ENCODE measurements at places on chromosomes 3 and 15.
A peak's percentile ranks its signal among the peaks of the same experiment; 100 is the strongest.

DNA sequence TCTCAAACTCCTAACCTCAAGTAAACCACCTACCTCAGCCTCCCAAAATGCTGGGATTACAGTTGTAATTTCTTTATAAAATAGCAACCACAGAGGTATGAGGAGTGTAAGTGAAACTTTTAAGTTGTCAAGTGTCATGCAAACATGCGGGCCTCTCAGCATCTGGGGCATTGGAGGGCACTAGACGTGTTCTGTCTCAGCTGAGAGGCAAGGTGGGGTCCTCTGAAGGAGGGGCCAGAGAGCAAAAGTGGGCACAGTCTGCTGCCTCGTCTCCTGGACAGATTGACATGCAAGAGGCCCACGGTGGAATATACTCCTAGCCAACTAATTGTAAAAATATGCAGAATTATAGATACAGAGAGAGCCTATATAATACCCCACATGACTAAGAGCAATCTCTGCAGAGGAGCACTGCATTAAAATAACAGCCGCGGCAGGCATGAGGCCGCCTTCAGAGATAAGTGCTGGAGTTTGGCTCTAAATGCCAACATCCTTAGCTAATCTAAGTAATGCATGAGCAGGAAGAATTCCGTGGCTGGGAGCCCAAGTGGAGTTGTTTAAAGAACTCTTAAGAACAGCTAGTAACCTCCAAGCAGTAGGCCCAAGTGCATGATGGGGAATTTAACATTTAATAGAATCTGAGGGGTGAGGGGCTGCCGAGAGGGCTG lies 87.8 kb upstream of the RNU6-1 start:
- no peak for DNase-seq

GRCh38 chr3:192802957-192803899 lies 75.9 kb upstream of the FGF12 start:
- peak; percentile 22 for DNase-seq

- DNase-seq, result no peak
These were observed 91.9 kb downstream of the CHDH start for GRCh38 chr3:53754325-53754724.

DNA sequence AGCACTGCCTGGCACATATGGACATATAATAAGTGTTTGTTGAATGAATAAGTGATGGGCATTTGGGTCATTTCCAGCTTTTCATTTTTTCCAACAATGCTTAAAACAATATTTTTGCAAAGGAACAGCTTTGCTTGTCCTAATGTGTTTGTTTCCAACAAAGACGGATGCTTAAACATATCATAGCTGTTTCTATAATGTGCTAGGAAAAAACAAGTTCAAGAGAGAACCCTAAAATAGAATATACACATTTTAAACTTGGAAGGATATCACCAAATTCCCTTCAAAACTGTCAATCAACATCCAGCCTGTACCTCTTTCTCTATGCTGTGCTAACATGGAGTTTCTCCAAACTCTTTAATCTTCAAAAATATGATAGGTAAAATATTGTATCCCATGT lies 224.5 kb upstream of the WNT5A start:
- DNase-seq, result no peak

GRCh38 chr15:80180986-80181385 lies 28.2 kb downstream of the FAH start:
- DNase-seq, result no peak

GRCh38 chr15:94596707-94597106 lies 365.3 kb downstream of the MCTP2 start:
- DNase-seq, result no peak
